Osteoblast (primary cell): ENCODE measurements at places on chromosomes 11 and 22. TPM values are rescaled to one million over a fixed set of nuclear protein-coding genes. Genes with fewer than 3 reads are reported as not detected.

DNA sequence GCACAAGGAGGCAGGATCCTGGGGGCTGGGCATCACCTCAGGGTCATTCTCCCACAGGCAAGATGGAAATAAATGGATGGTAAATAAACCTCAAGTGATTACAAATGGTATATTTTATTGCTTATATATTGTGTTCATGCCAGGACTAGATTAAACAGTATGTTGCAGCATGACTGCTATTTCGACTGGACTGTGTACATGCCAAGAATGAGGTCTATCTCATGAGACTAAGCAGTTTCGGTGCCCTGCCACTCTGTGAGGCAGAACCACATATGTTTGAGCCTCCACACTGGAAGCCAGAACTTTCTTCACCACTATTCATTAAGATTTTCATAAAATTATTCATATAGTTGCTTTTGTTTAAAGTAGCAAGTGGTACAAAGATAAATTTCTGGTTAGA lies 140.2 kb downstream of the DDX10 start:
- no peak for DNase-seq
- H3K4me1 ChIP-seq = peaks cover 16% of the 10 kb centered on the region
- H3K27me3 ChIP-seq = no peaks in the 10 kb centered on the region
- no peak overlapping the region for H3K4me3 ChIP-seq
- H3K36me3 ChIP-seq = no peaks in the 10 kb centered on the region

- H3K27ac ChIP-seq = no peak overlapping the region
- H3K4me1 ChIP-seq = peaks cover 11% of the 10 kb centered on the region
- DNase-seq = peak; percentile 82
- H3K27me3 ChIP-seq = no peaks in the 10 kb centered on the region
- H3K4me3 ChIP-seq = no peak overlapping the region
- peaks cover 11% of the 10 kb centered on the region for H3K36me3 ChIP-seq
Measured at GRCh38 chr22:30000566-30000965, 79.7 kb upstream of the HORMAD2 start.

- H3K4me1 ChIP-seq = peaks cover 5% of the 10 kb centered on the region
- H3K4me3 ChIP-seq = peak within 1 kb of the TSS; percentile 72
- H3K36me3 ChIP-seq = no peaks in the 10 kb centered on the region
- DNase-seq = peak; percentile 100
- H3K27me3 ChIP-seq = peaks cover 4% of the 10 kb centered on the region
Measured at GRCh38 chr11:66568124-66568916, at the start of gene CTSF. Gene CTSF, minus strand, starts transcription at chr11:66568606. Its CDS starts 120 bp downstream, at chr11:66568486.

- no peaks in the 10 kb centered on the region for H3K36me3 ChIP-seq
- no peak for DNase-seq
- no peak overlapping the region for H3K4me3 ChIP-seq
- no peak overlapping the region for H3K27ac ChIP-seq
- no peaks in the 10 kb centered on the region for H3K4me1 ChIP-seq
Measured at GRCh38 chr11:40294741-40295140, 1164.7 kb downstream of the LRRC4C start.

- H3K27ac ChIP-seq = no peak overlapping the region
- no peaks in the 10 kb centered on the region for H3K27me3 ChIP-seq
- H3K4me1 ChIP-seq = peaks cover 3% of the 10 kb centered on the region
- peak; percentile 90 for DNase-seq
- no peak overlapping the region for H3K4me3 ChIP-seq
Measured at GRCh38 chr11:75022759-75023396, 34.1 kb downstream of the NEU3 start.

- no peaks in the 10 kb centered on the region for H3K36me3 ChIP-seq
- H3K4me3 ChIP-seq = no peak overlapping the region
- H3K27me3 ChIP-seq = no peaks in the 10 kb centered on the region
- no peaks in the 10 kb centered on the region for H3K4me1 ChIP-seq
- H3K27ac ChIP-seq = no peak overlapping the region
- no peak for DNase-seq
Measured at GRCh38 chr11:30422447-30423278, 99.8 kb downstream of the ARL14EP start.

GRCh38 chr11:75365711-75366181 lies 14.3 kb upstream of the ARRB1 start:
- H3K4me3 ChIP-seq = no peak overlapping the region
- H3K27me3 ChIP-seq = peaks cover 8% of the 10 kb centered on the region
- no peak for DNase-seq
- H3K36me3 ChIP-seq = no peaks in the 10 kb centered on the region
- no peak overlapping the region for H3K27ac ChIP-seq
- peaks cover 6% of the 10 kb centered on the region for H3K4me1 ChIP-seq

DNA sequence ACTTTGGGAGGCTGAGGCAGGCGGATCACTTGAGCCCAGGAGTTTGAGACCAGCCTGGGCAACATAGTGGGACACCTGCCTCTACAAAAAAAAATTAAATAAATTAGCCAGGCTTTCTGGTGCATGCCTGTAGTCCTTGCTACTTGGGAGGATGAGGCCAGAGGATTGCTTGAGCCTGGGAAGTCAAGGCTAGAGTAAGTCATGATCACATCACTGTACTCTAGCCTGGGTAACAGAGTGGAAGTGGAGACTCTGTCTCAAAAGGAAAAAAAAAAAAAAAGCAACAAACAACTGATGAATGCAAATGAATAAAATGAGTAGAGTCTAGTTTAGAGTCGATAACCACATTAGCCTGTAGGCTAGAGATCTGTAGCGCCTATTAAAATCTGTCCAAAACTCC lies 3.9 kb upstream of the BCL2L13 start:
- no peaks in the 10 kb centered on the region for H3K36me3 ChIP-seq
- no peaks in the 10 kb centered on the region for H3K27me3 ChIP-seq
- H3K4me3 ChIP-seq = no peak overlapping the region
- peaks cover 20% of the 10 kb centered on the region for H3K4me1 ChIP-seq

DNA sequence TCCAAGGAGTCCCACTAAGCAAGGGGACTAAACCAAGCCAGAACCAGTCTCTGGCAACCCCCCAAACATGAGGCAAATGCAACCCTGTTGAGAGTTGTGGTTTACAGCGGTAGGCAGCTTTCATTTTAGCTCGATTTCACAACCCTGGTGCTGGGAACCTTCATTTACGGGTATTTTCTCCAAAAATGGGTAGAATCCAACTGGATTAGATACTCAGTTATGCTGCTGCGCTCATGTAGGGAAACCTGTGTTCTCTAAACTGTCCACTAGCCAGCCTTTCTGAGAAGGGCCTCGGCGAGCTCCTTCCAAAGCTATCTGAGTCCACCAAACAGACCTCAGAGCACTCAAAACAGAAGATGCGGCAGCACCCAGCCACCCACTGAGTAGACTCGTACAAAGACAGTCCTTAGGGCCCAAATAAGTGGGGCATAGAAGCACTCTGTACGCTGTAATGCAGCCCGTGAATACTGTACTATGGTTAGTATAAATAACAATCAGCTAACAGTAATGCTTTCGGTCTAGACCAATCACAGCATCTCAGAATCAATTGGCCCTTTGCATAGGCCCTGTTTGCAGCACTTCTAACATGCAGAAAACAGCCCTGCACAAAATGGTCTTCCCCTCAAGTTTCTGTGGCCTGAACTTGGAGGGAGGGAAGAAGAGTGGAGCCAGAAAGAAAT lies 104.7 kb downstream of the ETS1 start:
- H3K4me3 ChIP-seq = peak overlapping the region; percentile 36
- H3K4me1 ChIP-seq = peaks cover 62% of the 10 kb centered on the region
- H3K27me3 ChIP-seq = no peaks in the 10 kb centered on the region
- peaks cover 70% of the 10 kb centered on the region for H3K36me3 ChIP-seq
- peak overlapping the region; percentile 89 for H3K27ac ChIP-seq
- peak; percentile 69 for DNase-seq

PRDM10 gene
- total RNA-seq = 8.0 and 8.8 TPM in 2 replicates

- H3K27me3 ChIP-seq = peaks cover 30% of the 10 kb centered on the region
- peaks cover 4% of the 10 kb centered on the region for H3K4me1 ChIP-seq
- H3K36me3 ChIP-seq = no peaks in the 10 kb centered on the region
- DNase-seq = no peak
Measured at GRCh38 chr22:36641902-36642640, 61.5 kb downstream of the CACNG2 start.

DNA sequence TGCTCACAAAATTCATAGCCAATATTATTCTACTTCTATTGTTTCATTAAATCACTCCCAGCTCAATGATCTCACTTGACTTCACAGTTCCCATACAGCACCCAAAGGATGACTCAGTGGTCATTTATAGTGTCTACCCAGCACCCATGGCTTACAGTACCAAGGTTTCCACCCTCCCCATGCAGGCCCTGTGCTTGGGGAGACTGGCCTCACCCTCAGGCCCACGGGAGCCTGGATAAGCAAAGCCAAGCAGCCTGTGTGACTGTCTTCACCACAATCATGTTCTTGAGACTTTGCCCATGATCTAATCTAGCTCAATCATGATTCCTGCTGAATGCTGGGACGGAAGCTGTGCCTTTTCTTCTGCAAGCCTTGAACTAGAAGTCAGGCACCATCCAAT lies 97.6 kb downstream of the SLC36A4 start:
- DNase-seq = peak; percentile 72
- H3K4me1 ChIP-seq = peaks cover 25% of the 10 kb centered on the region
- no peak overlapping the region for H3K4me3 ChIP-seq
- no peaks in the 10 kb centered on the region for H3K36me3 ChIP-seq

DUSP18 gene
- 14.1 and 17.1 TPM in 2 replicates for total RNA-seq

DNA sequence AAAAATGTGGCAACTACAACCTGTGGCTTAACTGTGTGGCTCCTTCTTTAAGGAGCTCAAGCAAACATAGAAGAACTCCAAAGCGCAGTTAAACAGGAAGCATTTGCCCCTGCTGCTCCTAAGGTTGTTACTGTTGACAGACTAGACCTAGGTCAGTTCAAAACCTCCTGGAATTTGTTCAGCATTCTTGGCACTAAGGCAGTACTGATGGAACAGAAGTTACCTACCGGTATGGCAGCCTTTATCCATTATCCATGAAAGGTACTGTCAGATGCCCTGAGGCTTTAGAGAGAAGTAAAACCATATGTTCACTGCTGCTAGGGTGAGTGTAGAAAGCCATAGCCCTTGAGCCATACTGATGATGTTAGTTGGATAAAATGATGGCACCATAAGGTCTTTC lies 916.5 kb upstream of the FAT3 start:
- H3K36me3 ChIP-seq = no peaks in the 10 kb centered on the region
- no peak for DNase-seq
- no peaks in the 10 kb centered on the region for H3K4me1 ChIP-seq
- no peaks in the 10 kb centered on the region for H3K27me3 ChIP-seq
- no peak overlapping the region for H3K27ac ChIP-seq

KLHL35 gene
- total RNA-seq = 2.4 and 4.3 TPM in 2 replicates

DNA sequence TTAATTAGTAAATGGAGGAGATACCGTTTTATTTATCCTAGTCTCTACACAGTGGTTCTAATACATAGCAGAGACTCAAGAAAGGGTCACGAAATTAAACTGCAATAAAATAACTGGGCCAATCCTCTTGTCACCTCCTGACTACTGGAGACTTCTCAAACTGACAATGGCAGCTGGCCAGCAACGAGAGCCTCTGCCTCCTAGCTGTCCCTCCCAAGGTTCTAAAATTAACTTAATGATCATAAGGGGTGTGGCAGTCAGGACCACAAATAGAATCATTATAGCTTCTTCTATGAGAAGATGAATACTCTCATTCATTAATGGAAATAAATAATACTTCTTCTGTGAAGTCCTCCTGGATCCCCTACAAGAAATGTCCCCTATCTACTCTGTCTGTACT lies 63.8 kb upstream of the APOA1 start:
- no peaks in the 10 kb centered on the region for H3K27me3 ChIP-seq
- DNase-seq = no peak
- no peaks in the 10 kb centered on the region for H3K4me1 ChIP-seq
- no peak overlapping the region for H3K27ac ChIP-seq

WT1 gene
- total RNA-seq = under 0.01 TPM in 1 of 2 replicates, not detected in the other

- DNase-seq = peak; percentile 68
- no peaks in the 10 kb centered on the region for H3K4me1 ChIP-seq
- no peaks in the 10 kb centered on the region for H3K36me3 ChIP-seq
- peaks cover 8% of the 10 kb centered on the region for H3K27me3 ChIP-seq
- H3K4me3 ChIP-seq = no peak overlapping the region
Measured at GRCh38 chr11:130457623-130458409, 9.4 kb downstream of the ADAMTS15 start.

TSPAN4 gene
- 168 and 186 TPM in 2 replicates for total RNA-seq

- no peak overlapping the region for H3K27ac ChIP-seq
- DNase-seq = no peak
- no peak overlapping the region for H3K4me3 ChIP-seq
- no peaks in the 10 kb centered on the region for H3K36me3 ChIP-seq
- no peaks in the 10 kb centered on the region for H3K27me3 ChIP-seq
- H3K4me1 ChIP-seq = no peaks in the 10 kb centered on the region
Measured at GRCh38 chr22:31223786-31224191, 11.7 kb downstream of the LIMK2 start.

DNA sequence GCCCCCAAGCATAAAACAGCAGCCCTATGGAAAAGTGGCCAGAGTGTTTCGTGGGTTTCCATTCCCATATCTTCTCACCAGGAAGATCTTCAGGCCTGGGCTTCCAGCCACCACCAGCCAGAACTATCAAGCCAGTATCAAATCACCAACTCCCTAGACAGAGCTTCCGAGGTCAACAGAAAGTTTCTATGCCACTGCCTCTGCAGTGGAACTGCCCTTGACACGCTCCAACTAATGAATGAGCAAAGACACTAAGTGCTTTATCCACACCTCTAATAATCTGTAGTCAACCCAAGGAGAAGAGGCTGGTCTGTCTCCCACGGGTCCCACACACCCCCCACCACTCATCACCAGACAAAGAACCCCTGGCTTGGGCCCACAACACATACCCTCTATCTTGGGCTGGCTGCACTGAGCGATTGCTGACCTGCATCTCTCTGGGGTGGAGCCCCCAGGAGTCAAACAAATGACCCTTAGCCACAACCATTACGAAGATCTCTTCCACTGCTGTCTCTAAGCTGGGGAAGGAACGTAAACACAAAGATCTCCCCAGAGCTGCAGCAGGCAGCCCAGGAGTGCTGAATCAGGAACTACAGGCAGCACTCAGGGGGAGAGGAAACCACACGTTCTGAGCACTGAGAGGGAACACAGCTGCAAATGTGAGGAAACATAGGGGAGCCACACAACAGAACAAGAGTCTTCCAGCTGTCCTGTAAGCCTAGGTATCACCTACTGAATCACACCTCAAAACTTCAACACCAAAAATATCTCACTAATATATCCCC lies 9.7 kb downstream of the OR5AN1 start:
- H3K27ac ChIP-seq = no peak overlapping the region
- H3K36me3 ChIP-seq = no peaks in the 10 kb centered on the region
- no peak overlapping the region for H3K4me3 ChIP-seq
- H3K27me3 ChIP-seq = no peaks in the 10 kb centered on the region
- no peak for DNase-seq
- H3K4me1 ChIP-seq = no peaks in the 10 kb centered on the region

CADM1 gene
- total RNA-seq = 71.6 and 86.5 TPM in 2 replicates

DNA sequence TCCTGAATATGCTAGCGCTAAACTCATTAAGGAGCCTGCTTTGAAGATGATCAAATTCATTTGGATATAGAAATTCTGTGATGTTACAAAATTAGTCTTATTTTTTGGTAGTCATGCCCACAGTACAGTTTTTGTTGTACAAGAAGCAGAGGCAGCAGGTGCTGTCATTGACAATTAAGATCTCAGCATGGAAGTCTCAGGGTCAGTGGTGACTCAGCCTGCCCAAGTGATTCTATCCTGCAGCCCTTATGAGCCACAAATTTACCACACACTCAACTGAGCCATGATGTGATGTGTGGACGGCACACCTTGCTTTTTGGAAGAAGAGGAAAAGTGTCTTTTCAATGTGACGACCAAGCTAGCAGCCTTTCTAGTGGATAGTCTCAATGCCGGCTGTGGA lies 153.6 kb upstream of the SORL1-AS1 start:
- peaks cover 63% of the 10 kb centered on the region for H3K27me3 ChIP-seq
- DNase-seq = no peak
- no peak overlapping the region for H3K27ac ChIP-seq
- no peak overlapping the region for H3K4me3 ChIP-seq

IL10RA gene
- 1.1 TPM in 1 of 2 replicates, not detected in the other for total RNA-seq

MAPK11 gene
- total RNA-seq = 2.9 and 6.2 TPM in 2 replicates

SCGB1D2 gene
- not detected in 2 replicates for total RNA-seq
